ENCODE measurements at places on chromosomes 7 and 10.

DNA sequence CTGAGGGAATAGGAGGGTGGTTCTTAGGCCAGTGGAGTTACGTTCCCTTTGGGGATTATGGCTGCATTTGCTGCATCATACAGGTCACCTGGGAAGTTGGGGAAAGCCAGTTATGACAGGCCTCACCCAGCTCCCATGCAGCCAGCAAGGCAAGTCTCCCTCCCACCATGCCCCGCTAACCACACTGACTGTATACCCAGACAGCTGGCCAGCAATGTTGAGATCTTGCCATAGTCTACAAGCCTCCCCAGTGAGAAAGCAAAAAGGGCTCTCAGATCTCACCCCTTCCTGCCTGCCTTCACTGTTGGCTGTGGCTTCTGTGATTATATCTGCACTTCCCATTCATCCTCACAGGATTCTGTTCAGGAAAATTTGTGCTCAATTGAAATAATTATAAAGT lies 133.3 kb upstream of the HGF start:
- DNase-seq, result no peak

DNA sequence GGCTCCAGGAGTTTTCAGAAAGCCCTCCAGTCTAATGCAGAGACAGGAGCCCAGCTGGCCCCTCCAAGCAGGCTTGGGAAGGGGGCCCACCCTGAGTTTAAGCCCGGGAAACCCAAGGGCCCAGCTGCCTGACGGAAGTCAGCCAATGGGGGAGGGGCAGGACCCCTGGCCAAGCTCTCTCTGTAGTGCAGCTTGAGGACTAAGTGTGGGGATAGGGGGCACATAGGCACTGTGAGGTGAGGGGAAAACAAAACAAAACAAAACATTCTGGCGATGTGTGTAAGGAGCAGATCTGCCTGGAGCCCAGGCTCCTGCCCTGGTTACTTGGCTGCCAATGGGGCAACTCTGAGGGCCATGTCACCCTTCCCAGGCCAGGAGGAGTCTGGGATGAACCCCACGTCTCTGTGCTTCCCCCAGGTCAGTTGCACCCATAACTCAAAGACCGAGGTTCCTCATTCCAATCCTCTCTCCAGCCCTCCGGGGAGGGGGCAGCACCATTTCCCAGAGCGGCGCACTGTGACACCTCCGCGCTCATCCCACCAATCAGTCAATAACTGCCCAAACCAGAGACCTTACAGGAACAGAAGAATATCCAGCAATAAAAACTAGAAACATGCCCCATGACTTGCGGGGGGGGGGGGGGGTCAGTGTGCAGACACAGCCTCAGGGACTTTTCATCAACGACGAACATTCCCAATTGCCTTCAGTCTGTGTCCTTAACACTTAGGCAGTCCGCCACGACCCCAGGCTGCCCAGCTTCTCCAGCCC lies 1.7 kb downstream of the CXCL12 start:
- DNase-seq, result no peak

DNA sequence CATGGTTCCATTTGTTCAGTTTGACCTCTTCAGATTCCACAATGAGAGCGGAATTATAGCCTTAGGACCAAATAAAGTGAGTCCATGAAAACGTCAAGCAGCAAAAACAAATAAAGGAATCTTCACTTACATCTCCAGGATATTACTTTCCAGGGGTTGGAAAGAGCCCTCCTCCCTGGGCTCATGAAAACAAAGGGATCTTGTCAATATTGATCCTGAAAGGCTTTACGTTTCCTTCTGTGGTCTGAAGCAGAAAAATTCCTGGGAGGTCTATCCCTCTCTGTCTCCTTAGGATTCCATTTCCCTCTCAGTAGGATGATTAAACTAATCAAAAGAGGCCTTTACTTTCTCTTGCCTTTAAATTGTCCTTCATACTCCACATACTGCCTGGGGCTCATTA lies 293.5 kb downstream of the GPAM start:
- DNase-seq, result no peak

DNA sequence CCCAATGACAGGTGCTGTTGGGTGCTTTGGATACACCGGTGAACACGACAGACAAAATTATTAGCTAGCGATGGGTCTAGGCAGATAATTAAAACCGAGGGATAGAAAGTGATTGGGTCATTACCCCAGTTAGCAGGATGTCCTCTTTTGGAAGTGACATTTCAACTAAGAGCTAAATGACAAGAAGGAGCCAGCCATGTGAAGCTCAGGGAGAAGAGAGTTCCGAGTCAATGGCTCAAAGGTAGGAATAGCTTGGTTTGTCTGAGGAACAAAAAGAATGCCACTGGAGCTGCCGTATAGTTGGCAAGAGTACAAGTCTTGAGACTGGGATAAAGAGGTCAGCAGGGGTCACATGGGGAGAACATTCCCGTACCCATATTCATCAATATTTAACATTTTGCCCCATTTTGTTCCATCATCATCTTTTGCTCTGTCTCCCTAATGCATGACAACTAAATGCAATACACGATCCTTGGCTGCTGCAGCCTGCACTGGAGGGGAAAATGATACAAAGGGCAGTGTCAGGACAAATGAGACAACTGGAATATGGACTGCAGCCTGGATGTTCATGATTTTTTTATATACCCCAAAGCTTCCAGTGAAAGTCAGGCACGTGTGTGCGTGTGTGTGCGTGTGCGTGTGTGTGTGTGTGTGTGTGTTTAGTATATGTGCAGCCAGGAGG lies 115.7 kb downstream of the ICA1 start:
- no peak for DNase-seq

GRCh38 chr10:113285305-113285704 lies 267.5 kb upstream of the HABP2 start:
- DNase-seq, result no peak

- DNase-seq, result no peak
These were observed 121.5 kb downstream of the JMJD1C start for GRCh38 chr10:63344269-63344668.

DNA sequence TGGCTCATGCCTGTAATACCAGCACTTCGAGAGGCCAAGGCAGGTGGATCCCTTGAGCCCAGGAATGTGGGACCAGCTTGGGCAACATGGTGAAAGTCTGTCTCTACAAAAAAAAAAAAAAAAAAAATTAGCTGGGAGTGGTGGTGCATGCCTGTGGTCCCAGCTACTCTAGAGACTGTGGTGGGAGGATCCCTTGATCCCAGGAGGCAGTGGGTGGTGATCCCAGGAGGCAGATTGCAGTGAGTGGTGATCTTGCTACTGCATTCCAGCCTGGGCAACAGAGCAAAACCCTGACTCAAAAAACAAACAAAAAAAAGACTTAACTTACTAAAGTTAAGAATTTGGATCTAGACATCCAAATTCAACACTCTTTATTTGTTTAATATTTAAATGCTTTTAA lies 10.2 kb upstream of the ADO start:
- DNase-seq, result no peak

- DNase-seq, result peak; percentile 63
These were observed at the start of gene GNAI1 for GRCh38 chr7:80134536-80135308. Gene GNAI1, plus strand, starts transcription at chr7:80134831. Its CDS starts 330 bp downstream, at chr7:80135161.

GRCh38 chr7:81162771-81163525 lies 244.1 kb upstream of the SEMA3C start:
- DNase-seq, result no peak

GRCh38 chr10:132679217-132679595 lies 106.7 kb downstream of the NKX6-2 start:
- DNase-seq, result no peak

GRCh38 chr7:33727315-33727714 lies 178.0 kb upstream of the BMPER start:
- no peak for DNase-seq

DNA sequence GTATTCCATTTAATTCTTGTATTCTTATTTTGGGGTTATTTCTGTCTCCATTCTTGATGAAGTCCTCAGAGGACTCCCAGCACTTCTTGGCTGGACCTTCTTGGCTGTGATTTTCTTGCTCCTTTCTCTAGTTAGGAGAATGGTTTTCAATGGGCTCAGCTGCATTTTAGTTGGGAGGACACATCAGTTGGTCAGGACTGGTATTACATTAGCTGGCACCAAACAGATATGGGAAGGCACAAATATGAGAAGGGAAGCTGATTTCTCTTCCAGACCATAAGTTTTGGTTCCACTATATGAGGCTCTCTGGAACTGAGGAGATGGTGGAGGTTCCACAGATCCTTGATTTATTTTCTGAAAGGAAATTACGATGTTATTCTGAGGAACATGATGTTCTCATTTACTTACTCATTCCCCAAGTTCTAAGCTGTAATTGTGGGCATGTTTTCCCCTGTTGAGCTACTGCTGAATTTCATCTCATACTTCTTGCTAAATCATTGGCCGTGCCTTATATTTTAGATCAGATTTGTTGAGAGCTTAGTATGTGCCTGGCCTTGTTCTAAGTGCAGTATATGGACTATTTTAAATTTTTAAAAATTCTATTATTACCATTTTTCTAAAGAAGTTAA lies 261.0 kb downstream of the THSD7A start:
- no peak for DNase-seq
